ENCODE measurements at places on chromosomes 2 and 18.

DNA sequence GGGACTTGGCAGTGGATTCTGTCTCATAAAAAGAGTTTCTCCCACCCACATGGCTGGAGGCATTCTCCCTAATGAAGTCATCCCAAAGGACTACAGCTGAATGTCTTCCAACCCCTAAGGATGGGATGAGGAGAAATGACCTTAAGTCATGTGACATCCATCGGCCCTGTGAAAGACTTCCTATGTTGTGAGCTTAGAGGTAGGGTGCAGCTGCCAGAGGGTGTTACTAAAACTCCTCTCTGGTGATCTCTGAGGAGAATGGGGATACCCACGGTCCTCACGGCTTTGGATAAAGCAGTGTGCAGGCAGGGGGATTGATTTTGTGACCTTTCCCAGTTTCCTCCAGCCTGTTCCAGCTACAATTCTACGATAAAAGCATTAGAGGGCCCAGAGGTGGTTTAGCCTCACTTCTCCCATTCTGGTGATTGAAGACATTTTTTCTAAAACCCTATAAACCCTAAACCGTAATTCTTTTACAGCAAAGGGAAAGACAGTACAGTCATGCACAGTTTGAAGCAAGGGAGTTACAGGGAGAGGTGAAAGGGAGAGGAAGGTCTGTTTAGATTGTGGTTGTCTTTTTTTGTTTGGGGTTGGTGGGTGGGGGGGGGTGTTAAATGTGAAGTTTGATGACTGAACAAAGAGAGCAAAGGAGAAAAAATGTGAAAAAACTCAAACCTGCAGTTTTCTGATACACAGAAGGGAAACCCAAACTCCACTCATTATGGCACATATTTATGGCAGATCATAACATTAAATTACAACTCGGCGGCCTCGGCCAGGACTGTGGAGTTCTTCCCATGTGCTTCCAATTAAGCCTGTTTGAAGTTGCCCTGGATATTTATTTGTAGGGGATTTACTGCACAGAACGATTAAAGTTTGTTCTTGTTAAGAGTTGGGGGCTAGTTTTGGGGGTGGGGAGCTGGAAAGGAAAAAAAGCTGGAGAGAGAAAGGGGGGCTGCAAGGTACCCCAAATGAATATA is 26.6 kb upstream of the SLC14A2 start:
- DNase-seq = no peak

DNA sequence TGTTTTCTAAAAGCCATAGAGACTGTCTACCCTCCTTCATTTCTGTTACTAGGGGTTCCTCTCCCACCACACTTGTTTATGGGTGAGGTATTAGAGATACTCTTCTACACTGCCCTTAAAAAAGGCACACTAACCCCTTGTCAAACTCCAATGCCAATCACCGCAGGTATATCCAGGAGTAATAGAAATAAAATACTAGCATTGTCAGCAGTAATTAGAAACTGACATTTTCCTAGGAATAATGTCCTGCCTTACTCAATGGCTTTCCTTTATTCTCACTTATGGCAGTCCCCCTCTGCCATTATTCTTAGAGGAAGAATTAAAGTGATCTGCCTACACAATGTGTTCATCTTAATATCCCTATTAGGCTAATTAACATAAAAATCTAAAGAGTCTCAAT is 5.0 kb upstream of the BUB1 start:
- no peak for DNase-seq

DNA sequence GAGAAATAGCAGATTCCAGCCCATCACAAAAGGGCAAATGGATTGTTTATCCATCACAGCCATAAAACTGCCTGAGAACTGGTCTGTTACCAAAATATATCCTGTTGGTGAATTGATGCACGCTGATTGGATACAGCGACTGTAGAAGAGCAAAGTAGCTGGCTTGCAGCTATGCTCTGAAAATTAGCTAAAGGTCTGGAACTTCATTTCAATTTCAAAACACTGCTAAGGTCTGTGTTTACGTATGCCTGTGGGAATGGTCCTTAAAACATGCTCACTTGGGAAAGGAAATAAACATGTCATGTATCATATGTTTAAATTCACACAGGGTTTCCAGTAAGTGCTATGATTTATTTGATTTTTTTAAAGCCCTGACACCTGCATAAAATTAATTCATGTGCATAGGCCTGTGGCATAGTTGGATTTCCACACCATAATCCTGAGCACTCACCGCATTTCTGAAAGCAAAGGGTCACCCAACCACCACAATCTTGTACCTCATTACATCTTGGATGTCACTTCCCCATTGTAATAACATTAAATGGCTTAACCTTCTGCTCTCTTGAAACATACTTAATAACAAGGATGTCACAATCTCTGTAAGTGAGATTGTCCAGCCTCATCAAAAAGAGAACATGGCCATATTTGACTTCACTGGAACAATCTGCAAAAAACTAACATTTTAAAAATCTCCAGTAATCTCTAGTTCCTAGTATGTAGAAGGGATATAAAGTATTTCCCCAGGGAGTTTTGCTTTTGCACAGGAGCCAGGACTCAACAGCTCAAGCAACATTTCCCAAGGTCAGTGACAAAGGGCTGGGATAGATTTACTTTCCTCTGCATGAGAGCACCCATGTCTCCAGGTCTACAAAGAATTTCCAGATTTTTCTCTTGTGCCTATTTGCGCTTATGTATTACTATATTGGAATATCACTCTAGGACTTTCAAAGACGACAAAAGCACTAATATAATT is 109.8 kb downstream of the FARSB start:
- DNase-seq = no peak

DNA sequence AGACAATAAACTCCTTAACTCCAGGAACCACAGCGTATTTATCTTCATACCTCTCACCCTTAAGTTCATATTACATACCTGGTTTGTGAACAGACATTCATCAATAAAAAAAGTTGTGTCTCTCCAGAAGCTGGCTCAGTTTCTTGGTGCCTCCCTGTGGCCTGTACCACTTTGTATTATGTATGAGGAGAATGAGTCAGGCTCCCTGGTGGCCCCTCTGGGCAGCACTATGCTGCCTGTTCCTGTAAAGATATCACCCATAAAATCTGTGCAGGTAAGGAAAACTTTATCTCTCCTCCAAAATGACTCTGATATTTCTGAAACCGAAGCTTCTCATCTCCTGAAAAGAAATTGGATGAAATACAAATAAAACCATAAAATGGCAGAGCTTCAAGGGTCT is 198.4 kb upstream of the NT5C1B start:
- no peak for DNase-seq

DNA sequence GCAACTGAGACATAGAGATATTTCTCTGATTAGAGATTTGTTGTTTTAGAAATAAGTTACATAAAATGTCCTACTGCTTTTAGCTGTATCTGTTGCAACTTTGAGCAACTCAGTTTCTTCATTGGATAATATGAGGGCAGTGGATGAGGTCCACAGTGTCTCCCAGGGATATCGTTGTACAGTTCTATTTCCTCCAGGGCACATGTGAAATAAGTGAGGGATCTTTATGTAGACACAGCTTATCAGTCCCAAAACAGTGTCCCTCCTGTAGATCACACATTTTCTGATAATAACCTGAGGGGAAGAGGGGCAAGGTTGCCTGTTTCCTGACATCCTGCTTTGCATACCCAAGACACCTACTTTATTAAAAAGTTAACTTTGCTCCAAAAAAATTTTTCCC is 1231.2 kb upstream of the ZEB2 start:
- no peak for DNase-seq

- no peak for DNase-seq
These were observed 63.5 kb upstream of the WIPF1 start for GRCh38 chr2:174660984-174661675.
